Neuronal stem cell (in vitro differentiated cells): ENCODE measurements at places on chromosomes 7 and 10.

DNA sequence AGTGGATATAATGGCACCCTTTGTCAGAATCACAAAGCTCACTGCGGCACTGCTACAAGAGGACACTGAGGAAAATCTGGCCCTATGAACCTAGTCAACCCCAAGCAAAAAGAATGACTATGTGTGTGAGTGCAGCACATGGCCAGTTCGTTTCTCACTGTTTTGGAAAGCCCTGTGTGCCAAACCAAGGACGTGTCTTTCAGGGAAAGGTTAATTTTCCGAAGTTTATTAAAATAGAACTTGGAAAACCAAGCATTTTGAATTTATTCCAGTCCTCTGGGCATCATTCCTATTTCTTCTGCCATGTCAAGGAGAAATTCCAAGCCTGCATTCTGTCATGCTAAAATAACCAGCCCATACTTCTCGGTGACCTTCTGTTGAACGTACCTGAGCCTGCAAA, 471.8 kb downstream of the PLXDC2 start:
- no peak for DNase-seq

DNA sequence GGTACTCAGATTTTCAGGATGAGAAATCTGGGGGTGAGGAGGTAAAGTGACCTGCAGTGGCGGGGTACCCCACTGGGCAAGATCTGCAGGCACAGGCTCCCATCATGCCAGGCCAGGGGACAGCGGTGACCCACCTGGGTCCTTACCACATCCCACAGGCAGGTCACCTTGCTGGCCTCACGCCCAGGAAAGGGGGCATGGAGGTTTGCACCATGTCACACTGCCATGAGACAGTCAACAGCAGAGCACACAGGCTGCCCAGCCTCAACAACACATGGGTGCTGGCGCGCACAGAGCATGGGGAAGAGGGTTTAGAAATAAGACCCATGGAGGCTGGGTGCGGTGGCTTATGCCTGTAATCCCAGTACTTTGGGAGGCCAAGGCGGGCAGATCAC, 914 bp downstream of the PKD1L1 start:
- no peak for DNase-seq

DNA sequence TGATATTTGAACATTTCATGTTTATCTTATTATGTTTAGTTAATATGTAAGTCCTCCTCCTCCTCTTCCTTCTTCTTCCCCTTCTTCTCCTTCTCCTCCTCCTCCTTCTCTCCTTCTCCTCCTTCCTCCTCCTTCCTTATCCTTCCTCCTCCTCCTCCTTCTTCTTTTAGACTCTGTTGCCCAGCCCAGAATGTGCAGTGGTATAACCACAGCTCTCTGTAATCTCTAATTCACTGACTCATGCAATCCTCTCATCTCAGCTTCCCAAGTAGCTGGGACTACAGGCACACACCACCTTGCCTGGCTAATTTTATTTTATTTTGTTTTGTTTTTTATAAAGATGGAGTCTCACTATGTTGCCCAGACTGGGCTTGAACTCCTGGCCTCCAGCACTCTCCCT, 83.4 kb upstream of the ODAD2 start:
- no peak for DNase-seq

- no peak for DNase-seq
These were observed 264.3 kb upstream of the RNF32 start for GRCh38 chr7:156376317-156376716.

- DNase-seq: no peak
These were observed 629.8 kb downstream of the KCNMA1 start for GRCh38 chr10:77007834-77008233.

- no peak for DNase-seq
These were observed 52.6 kb downstream of the PFKP start for GRCh38 chr10:3119796-3120459.

GRCh38 chr10:130652964-130653578, 516.9 kb downstream of the GLRX3 start:
- DNase-seq: no peak

DNA sequence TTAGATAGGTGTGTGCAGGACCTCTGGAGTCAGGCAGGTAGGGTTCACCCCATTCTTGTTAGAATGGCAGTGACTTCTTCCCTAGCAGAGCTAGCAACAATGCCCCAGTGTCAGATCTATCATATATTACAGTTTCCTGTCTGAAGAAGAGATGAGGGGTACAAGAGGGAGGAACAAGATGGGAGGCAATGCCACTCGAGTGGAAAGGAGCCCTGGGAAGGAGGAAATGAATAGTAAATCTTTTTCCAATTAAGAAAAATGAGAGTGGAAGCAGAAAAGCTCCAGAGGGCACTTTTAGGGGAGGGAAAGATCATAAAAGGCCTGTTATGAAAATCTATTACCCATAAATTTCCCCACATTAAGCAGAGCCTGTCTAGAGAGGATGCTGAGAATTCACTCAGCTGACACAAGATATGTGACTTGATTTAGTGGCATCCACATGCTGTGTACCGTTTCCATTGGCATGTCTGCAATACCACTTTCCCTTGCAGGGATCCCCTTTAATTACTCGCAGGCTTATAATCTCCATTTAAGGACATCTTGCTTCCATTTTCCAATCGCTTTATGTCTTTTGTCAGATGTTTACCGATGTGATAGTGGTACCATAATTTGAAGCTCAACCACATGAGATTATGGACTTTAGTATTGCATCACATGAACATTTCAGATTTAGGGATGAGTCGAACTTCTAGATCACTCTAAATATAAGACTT, 70.0 kb upstream of the AGBL3 start:
- DNase-seq: no peak

DNA sequence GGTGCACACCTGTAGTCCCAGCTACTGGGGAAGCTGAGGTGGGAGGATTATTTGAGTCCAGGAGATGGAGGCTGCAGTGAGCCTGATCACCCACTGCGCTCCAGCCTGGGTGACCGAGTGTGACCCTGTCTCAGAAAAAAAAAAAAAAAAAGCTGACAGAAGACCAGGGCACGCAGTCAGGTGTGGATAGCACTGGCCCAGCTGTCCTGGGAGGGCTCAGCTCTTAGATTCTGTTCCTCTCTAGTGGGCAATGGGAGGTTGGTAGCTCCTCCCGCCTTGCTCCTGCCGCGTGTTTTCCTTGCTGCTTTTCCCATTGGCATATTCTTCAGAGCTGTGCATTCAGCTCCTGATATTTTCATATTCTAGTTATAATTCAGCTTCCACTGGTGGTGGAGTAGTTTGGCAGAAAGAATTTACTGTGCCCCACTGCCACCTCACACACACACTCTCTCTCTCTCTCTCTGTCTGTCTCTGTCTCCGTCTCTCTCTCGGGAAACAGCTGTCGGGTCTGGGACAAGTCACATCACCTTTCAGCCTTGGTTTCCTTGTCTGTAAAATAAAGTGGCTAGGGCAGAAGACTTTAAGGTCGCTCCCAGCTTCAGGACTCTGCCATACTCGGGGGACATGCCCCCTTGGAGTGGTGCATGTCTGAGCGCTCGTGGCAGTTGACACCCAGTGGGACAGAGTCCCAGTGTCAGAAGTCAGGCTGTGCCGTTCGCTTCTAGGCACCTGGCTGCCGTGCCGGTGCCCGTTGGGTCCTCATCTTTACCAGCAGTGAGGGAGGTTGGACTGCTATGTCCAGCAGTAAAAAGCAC, 25.9 kb upstream of the ANKRD2 start:
- DNase-seq: no peak

DNA sequence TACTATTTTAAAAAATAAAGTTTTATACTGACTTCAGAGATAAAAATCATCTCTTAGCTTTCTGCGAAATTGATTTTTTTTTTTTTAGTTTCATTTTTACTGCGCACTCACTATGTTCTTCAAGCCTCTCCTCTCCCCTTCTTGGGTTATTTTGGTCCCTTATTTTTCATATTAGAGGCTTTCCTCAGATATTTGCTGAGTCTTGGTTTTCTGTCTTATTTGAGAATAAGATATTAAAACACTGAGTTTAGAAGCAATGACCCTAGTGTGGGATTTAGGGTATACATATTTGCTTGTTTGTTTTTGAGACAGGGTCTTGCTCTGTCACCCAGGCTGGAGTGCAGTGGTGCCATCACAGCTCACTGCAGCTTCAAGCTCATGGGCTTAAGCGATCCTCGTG, 59.9 kb downstream of the SND1 start:
- DNase-seq: no peak

- DNase-seq: peak; percentile 29
These were observed 140.7 kb upstream of the CALCR start for GRCh38 chr7:93715234-93715633.

GRCh38 chr10:120979435-120980278, 128.5 kb downstream of the WDR11 start:
- peak; percentile 32 for DNase-seq

- no peak for DNase-seq
These were observed 10.7 kb downstream of the IKZF5 start for GRCh38 chr10:122997864-122998263.

DNA sequence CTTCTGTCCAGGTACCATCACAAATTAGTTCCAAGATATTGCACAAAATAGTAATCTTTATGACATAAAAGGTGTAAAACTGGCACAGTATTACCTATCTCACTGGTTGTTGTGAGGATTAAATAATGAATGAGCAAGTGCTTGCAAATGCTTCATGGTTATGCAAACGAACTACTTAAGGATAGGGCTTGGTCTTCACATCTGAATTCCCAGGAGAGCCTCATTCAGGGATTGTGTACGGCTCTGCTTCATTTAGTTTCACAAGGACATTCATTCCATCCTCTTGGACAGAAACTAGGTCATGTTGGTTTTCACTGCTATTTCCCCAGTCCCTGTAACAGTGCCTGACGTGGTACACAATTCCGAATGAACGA, 12.1 kb downstream of the ABCA13 start:
- DNase-seq: no peak

DNA sequence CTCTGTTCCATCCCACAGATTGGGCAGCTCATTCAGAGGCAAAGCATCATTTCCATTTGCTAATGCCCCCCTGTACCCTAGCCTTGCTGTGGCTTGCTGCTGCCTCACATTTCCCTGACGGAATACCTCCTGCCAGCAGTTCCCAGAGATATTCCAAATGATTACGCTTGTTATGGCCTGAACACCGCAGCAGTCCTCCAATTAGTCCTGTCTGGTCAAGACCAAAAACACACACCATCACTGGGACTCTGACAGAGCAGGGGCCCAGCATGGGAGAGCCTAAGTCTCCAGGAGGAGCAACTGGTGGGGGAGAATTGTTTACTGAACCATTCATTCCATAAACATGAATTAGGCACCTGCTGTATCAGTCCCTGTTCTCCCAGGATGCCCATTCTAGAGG, 6.1 kb downstream of the OGDHL start:
- DNase-seq: no peak

DNA sequence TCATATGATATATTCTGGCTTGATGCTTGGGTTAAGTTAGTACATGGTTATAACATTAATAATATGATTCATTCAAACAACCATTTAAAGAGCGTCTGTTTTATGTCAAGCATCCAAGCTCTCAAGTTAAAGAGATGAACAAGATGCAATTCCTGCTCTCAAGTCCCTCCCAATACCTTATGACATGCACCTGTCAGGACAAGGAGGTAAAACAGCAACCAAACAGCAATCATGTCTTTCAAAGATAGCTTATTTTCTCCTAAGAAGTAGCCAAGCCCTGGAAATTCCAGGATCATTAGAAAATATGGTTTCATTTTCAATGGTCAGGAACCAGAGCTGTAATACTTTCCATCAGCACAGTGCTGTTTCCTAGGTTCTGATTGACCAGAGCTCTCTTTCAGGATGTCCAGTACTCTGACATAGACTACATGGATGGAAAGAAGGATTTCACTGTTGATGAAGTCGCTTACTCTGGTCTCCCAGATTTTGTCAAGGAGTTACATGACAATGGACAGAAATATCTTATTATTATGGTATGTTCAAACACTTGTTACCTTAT, 29.0 kb downstream of the MGAM2 start:
- DNase-seq: no peak
